ENCODE measurements at places on chromosomes 2 and 18. TPM values are rescaled to one million over a fixed set of nuclear protein-coding genes. Genes with fewer than 3 reads are reported as not detected.

POTEJ gene
- not detected for total RNA-seq

GRCh38 chr2:184654945-184655344 lies 56.6 kb downstream of the ZNF804A start:
- no peak for ATAC-seq

STON1 gene
- total RNA-seq, result 161 TPM

DNA sequence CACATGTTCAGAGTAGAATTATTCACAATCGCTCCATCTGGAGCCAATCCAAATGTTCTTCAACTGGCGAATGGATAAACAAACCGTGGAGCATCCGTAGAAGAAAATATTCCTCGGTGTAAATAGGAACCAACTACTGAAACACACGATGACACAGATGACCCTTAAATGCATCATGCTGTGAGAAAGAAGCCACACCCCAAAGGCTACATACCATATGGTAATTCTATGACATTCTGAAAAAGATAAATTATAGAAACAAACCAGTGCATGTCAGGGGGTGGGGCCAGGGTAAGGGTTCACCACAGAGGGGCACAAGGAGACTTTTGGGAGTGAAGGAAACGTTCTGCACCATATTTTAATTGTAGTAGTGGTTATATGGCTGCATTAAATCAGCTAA lies 312.2 kb upstream of the SMIM21 start:
- ATAC-seq, result no peak

DNA sequence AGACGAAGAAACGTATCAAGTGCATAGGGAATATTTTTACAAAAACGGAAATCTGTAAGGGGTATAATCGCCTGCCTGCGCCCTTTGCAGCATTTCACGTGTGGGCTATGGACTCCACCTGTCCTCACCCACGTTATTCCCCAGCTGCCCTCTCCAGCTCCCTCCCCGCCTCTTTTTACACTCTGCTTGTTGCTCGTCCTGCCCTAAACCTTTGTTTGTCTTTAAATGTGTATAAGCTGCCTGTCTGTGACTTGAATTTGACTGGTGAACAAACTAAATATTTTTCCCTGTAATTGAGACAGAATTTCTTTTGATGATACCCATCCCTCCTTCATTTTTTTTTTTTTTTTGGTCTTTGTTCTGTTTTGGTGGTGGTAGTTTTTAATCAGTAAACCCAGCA lies 169.4 kb upstream of the SIX3 start:
- ATAC-seq, result no peak

- ATAC-seq, result no peak
These were observed 89.4 kb upstream of the SPTBN1 start for GRCh38 chr2:54366487-54367280.

GRCh38 chr2:168392024-168392423 lies 64.0 kb upstream of the CERS6 start:
- no peak for ATAC-seq

- ATAC-seq, result no peak
These were observed 162.7 kb downstream of the PKP4 start for GRCh38 chr2:158619496-158619895.

DNA sequence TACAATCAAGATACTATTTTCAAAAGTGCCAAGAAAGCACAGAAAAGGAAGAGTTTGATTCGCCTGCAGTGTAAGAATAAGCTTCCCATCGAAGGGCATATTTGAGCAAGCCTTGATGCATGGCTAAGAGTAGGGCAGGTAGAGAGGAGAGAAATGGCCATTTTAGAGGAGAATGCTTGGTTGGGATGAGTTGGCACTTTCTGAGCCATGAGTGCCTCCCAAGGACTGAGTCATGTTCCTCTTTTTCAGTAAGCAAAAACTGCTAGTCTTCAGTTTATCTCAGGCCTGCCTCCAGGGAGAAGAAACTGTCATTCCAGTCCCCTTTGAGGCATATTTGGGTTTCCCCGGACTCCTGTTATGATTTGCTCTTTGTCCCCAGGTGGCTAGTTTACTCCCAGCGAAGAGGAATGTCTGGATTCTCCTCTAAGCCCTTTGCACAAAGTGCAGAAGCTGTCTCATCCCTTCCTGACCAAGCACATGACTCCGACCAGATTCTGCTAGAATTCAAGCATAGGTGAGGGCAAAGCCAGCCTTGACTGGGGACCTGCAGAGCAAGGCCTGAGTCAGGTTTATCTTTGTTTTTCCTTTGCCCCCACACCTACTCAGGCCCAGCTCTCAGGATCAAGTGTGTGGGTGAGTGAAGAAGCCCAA lies 115.2 kb downstream of the TTC32 start:
- ATAC-seq, result peak; percentile 50

GRCh38 chr2:69422198-69422597 lies 15.0 kb downstream of the NFU1 start:
- no peak for ATAC-seq

CIB4 gene
- not detected for total RNA-seq
